ENCODE measurements at places on chromosomes 13 and 19. TPM values are rescaled to one million over a fixed set of nuclear protein-coding genes. Genes with fewer than 3 reads are reported as not detected.

The ZSCAN4 gene
- not detected for total RNA-seq

DNA sequence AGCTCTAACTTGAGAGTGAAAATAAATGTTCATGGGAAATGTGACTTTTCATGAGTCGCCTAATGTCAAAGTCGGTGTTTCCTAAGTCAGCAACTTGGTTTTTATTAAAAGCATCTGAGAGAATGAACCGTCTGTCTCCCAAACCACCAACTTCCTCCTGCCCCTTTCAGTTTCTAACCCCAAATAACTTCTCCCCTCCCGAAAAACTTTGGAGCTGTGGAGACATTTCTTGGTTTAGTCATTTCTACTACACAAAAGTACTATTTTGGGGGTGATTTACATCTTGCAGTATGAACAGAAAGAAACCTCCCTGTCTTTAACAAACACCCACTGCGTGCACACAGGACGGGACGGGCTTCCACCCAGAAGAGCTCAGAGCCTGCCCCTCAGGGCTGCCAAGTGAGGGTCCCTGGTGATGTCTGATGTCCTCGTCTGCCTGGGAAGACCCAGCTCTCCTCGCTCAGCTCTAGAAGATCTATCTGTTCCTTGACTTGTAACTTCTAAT is 65.0 kb downstream of the RASA3 start:
- DNase-seq, result peak; percentile 33
- no peaks in the 10 kb centered on the region for H3K27me3 ChIP-seq

DNA sequence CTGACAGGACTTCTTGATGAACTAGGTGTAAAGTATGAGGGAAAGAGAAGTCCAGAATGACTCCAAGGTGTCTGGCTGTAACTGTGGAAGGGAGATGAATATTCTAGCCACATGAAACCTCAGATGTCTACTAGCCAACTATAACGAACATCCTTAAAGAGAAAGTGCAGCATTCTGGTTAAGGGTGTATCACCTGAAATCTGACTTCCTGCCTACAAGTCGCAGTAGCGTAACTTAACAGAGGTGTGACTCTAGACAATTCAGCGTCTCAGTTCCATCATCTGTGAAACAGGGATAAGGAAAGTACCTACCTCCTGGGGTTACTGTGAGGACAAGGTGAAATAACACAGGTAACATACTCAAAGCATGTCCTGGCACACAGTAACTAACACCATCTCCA is 145.7 kb upstream of the FBXL3 start:
- peaks cover 93% of the 10 kb centered on the region for H3K36me3 ChIP-seq
- H3K4me3 ChIP-seq, result no peak overlapping the region
- H3K27ac ChIP-seq, result no peak overlapping the region
- no peaks in the 10 kb centered on the region for H3K27me3 ChIP-seq
- no peak for DNase-seq

GRCh38 chr13:67369895-67370660 is 139.9 kb upstream of the PCDH9 start:
- no peaks in the 10 kb centered on the region for H3K27me3 ChIP-seq
- no peak overlapping the region for H3K27ac ChIP-seq
- no peak overlapping the region for H3K4me3 ChIP-seq
- DNase-seq, result no peak
- H3K36me3 ChIP-seq, result no peaks in the 10 kb centered on the region

DNA sequence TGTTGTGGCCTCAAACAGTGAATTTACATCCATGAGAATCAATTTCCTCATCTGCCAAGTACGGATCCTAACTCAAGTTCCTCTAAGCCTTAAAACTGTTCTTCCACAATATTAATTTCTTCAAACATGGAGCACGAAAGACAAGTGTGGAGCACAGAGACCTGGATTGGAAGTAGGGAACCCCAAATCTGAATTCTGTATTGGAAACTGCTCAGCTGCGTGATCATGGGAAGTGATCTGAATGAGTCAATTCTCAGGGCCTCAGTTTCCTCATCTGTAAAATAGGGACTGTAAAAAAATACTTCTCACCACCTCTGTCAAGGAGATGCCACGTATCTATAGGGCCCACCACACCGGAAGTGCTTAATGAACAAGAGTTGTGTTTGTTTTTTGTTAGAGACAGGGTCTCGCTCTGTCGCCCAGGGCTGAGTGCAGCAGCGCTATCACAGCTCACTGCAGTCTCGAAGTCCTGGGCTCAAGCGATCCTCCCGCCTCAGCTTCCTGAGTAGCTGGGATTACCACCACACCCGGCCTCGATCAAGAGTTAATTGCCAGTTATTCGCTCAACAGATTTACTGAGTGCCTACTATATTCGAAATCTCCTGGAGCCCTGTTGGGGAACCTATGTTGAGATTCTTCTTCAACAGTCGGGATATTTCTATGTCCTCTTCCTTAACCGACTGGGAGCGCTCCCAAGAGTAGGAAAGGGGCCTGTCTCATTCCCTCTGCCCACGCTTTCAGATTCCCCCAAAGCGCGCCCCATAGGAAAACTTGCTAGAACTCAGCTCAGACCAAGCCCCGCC is 1.6 kb downstream of the SERTAD3 start:
- H3K27ac ChIP-seq, result peak overlapping the region; percentile 95
- no peak for DNase-seq
- peak overlapping the region; percentile 31 for H3K4me3 ChIP-seq
- H3K36me3 ChIP-seq, result peaks cover 32% of the 10 kb centered on the region
- peaks cover 7% of the 10 kb centered on the region for H3K4me1 ChIP-seq

DNA sequence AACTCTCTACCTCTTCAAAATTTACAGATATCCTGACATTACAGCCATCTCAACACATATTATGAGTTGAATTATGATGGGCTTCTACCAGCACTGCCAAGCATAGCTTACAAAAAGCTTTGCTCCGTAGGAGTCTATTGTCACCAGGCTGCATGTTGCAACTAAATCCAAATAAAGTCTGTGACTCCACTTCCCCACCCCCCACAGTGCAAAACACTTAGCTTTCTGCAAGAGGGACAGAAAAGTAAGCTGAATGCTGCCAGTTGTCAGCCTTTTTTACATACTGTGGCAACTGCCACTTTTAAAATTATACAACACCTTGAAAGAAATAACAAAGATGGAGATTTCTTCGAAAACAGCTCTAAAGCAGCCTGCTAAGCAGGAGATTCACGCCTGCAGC is 189.1 kb downstream of the FGF14 start:
- no peak overlapping the region for H3K4me3 ChIP-seq
- no peaks in the 10 kb centered on the region for H3K4me1 ChIP-seq
- H3K36me3 ChIP-seq, result no peaks in the 10 kb centered on the region
- H3K27ac ChIP-seq, result no peak overlapping the region
- DNase-seq, result no peak

- no peak for DNase-seq
- no peak overlapping the region for H3K4me3 ChIP-seq
- peaks cover 8% of the 10 kb centered on the region for H3K4me1 ChIP-seq
- no peaks in the 10 kb centered on the region for H3K27me3 ChIP-seq
- no peaks in the 10 kb centered on the region for H3K36me3 ChIP-seq
Observed at GRCh38 chr13:48626077-48626449, 27.7 kb upstream of the CYSLTR2 start.

GRCh38 chr19:30376272-30376671 is 4.1 kb downstream of the ZNF536 start:
- H3K36me3 ChIP-seq, result no peaks in the 10 kb centered on the region
- H3K27me3 ChIP-seq, result peaks cover 64% of the 10 kb centered on the region
- H3K27ac ChIP-seq, result no peak overlapping the region

DNA sequence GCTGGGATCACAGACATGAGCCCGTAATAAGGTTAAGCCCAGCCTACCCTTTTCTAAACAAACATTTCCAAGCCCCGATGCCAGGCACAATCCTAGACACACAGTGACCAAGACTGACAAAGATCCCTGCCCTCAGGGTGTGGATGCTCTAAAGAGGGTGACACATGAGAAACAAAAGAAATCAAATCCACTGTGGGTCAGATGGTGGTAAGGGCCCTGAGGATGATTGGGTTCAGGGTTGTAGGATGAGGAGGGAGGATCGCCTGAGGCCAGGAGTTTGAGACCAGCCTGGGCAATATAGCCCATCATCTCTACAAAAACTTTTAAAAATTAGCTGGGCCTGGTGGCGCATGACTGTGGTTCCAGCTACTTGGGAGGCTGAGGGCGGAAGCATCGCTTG is 44.6 kb downstream of the PTPRS start:
- no peak for DNase-seq
- H3K27me3 ChIP-seq, result no peaks in the 10 kb centered on the region
- no peak overlapping the region for H3K4me3 ChIP-seq
- peaks cover 5% of the 10 kb centered on the region for H3K4me1 ChIP-seq

- H3K36me3 ChIP-seq, result no peaks in the 10 kb centered on the region
- no peak overlapping the region for H3K4me3 ChIP-seq
- peaks cover 21% of the 10 kb centered on the region for H3K4me1 ChIP-seq
- H3K27me3 ChIP-seq, result no peaks in the 10 kb centered on the region
Observed at GRCh38 chr13:106521095-106521799, 14.2 kb downstream of the EFNB2 start.

DNA sequence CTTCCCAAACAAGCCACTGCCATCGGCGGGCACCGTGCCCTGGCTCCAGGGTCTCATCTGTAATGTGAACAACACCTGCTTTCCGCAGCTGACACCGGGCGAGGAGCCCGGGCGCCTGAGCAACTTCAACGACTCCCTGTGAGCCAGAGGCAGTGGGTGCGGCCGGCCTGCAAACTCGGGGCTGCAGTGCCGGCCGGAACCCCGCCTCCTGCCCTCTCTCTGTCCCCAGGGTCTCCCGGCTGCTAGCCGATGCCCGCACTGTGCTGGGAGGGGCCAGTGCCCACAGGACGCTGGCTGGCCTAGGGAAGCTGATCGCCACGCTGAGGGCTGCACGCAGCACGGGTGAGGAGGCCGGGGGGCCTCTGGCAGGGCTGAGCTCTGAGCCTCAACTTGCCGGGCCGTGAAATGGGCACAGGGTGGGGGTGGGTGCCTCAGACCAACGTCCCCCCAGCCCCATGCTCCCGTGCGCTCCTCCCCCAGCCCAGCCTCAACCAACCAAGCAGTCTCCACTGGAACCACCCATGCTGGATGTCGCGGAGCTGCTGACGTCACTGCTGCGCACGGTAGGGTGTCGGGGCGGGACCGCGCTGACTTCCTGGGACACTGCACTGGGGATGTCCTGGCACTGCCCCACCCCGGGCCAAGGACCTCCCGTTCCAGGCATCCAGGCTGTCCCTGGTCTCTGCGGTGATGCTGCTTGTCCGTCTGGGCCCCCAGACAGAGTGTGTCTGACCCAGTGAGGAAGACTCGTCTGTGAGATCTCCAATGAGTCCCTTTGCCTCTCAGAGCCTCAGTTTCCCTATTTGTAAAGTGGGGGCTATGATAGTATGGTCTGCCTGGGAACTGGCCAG is 2.2 kb downstream of the ABCA7 start:
- no peak for DNase-seq
- H3K36me3 ChIP-seq, result no peaks in the 10 kb centered on the region
- H3K27me3 ChIP-seq, result no peaks in the 10 kb centered on the region
- no peak overlapping the region for H3K4me3 ChIP-seq
- H3K4me1 ChIP-seq, result peaks cover 52% of the 10 kb centered on the region

DNA sequence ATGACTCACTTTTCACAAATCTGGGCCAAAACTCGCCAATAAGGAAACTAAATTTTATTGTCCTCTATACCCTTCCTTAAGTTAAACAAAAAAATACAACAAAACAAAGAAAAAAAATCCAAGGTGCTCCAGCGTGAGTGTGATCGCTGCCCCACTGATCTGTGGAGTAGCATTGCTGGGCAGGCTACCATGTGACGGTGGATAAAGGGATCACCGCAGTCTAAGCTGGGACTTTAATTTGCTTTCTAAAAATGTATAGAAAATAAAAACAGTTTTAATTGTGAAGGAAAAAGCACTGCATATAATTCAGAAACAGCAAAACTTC is 92.9 kb downstream of the FLT1 start:
- DNase-seq, result no peak
- peaks cover 31% of the 10 kb centered on the region for H3K4me1 ChIP-seq
- no peaks in the 10 kb centered on the region for H3K27me3 ChIP-seq
- H3K36me3 ChIP-seq, result no peaks in the 10 kb centered on the region

- no peak for DNase-seq
- H3K4me1 ChIP-seq, result no peaks in the 10 kb centered on the region
- H3K27me3 ChIP-seq, result no peaks in the 10 kb centered on the region
- no peaks in the 10 kb centered on the region for H3K36me3 ChIP-seq
- H3K27ac ChIP-seq, result no peak overlapping the region
- no peak overlapping the region for H3K4me3 ChIP-seq
Observed at GRCh38 chr13:38542601-38543000, 144.3 kb upstream of the FREM2 start.

- H3K4me3 ChIP-seq, result no peak overlapping the region
- H3K4me1 ChIP-seq, result peaks cover 30% of the 10 kb centered on the region
- DNase-seq, result no peak
- H3K27me3 ChIP-seq, result no peaks in the 10 kb centered on the region
Observed at GRCh38 chr19:16380314-16380695, 55.7 kb downstream of the KLF2 start.

- peaks cover 4% of the 10 kb centered on the region for H3K27me3 ChIP-seq
- DNase-seq, result no peak
- no peak overlapping the region for H3K27ac ChIP-seq
- H3K4me1 ChIP-seq, result no peaks in the 10 kb centered on the region
- no peaks in the 10 kb centered on the region for H3K36me3 ChIP-seq
Observed at GRCh38 chr19:33259539-33259938, 33.9 kb upstream of the SLC7A10 start.

DNA sequence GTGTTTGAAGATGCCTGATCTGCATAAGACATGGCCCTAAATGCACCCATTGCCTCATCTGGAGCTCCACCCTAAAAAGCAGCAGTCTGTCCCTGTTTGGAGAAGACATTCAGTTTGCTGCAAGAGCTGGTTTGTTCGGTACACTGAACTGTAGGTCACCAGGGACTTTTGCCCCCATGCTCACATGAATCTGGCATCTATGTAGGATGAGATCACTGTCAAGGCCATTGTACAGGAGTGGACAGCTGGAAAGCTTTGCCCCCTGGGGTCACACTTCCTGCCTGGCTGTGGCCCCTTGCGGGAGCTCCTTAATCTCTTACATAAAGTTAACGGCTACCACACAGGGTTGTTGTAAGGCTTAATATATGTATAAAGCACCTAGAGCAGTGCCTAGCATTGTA is 73.0 kb downstream of the IPO5 start:
- H3K4me3 ChIP-seq, result no peak overlapping the region
- no peaks in the 10 kb centered on the region for H3K4me1 ChIP-seq
- no peak for DNase-seq
- H3K27ac ChIP-seq, result no peak overlapping the region
- no peaks in the 10 kb centered on the region for H3K27me3 ChIP-seq
- H3K36me3 ChIP-seq, result peaks cover 20% of the 10 kb centered on the region

DNA sequence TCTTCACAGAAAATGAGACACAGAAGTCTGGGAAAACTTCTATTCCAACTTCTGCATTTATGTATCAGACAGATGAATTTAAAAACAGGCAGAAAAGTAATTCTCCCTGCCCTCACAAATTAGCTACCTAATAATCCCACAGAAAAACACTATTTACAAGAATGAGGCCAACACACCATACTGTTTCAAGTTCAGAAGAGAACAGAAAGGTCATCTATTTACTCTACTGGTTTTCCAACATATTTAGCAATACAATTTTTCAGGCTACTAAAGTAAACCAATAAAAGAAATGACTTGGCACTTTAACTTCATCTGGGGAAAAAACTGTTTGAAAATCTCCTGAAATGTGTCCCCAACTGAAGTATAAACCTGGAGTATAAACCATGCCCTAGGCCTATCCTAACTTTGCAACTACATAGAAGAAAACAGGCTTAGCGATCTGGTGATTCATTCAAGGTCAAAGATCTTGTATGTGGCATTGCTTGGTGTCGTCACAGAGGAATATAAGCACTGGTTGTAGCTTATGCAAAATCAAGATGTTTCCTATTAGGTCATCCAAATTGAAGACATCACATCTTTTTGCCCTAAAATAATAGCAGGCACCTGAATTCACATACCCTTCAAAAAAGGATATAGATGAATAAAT is 20.1 kb upstream of the EBPL start:
- H3K27me3 ChIP-seq, result no peaks in the 10 kb centered on the region
- H3K27ac ChIP-seq, result no peak overlapping the region
- H3K4me1 ChIP-seq, result no peaks in the 10 kb centered on the region
- no peaks in the 10 kb centered on the region for H3K36me3 ChIP-seq
- no peak for DNase-seq
